Activated CD4-positive, alpha-beta memory T cell treated with anti-CD3 and anti-CD28 coated beads, Interleukin-2, amount 10 ng/mL, durations not matched to agents 7 days and 5 days (primary cell): ENCODE measurements at places on chromosomes 1 and 21. TPM values are rescaled to one million over a fixed set of nuclear protein-coding genes. Genes with fewer than 3 reads are reported as not detected.

- no peak overlapping the region for H3K4me3 ChIP-seq
- H3K27me3 ChIP-seq, result no peaks in the 10 kb centered on the region
- H3K4me1 ChIP-seq, result no peaks in the 10 kb centered on the region
- DNase-seq, result no peak
- H3K36me3 ChIP-seq, result no peaks in the 10 kb centered on the region
Observed at GRCh38 chr1:71413441-71414175, 332.8 kb upstream of the ZRANB2 start.

DNA sequence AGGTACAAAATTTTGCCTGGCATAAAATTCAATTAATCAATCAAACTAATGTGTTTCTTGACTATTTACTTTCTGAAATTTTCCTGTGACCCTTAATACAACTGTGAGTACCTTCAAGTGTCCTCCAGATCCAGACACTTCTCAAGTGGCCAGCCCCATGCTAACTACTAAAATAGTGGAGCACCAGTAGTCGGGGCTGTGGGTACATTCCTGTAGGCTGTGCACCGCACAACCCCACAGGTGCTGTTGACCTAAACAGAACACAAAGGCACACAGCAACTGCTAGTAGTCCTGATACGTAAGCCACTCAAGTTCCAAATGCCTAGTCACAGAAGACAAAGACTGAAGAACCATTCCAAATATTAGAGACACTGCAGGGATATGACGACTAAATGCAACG lies 36.6 kb downstream of the TMEM50B start:
- H3K4me1 ChIP-seq, result peaks cover 4% of the 10 kb centered on the region
- H3K27me3 ChIP-seq, result no peaks in the 10 kb centered on the region
- H3K36me3 ChIP-seq, result peaks cover 6% of the 10 kb centered on the region
- H3K27ac ChIP-seq, result no peak overlapping the region
- DNase-seq, result no peak
- no peak overlapping the region for H3K4me3 ChIP-seq

The MIXL1 gene
- total RNA-seq, result not detected

GRCh38 chr21:40634141-40634540 lies 212.8 kb downstream of the DSCAM start:
- H3K36me3 ChIP-seq, result no peaks in the 10 kb centered on the region
- H3K4me3 ChIP-seq, result no peak overlapping the region
- no peaks in the 10 kb centered on the region for H3K27me3 ChIP-seq
- H3K4me1 ChIP-seq, result no peaks in the 10 kb centered on the region
- H3K27ac ChIP-seq, result no peak overlapping the region

The POU3F1 gene
- not detected for total RNA-seq

The CITED4 gene
- total RNA-seq, result 6.9 TPM

- no peaks in the 10 kb centered on the region for H3K36me3 ChIP-seq
- H3K27me3 ChIP-seq, result no peaks in the 10 kb centered on the region
- DNase-seq, result no peak
- no peak overlapping the region for H3K27ac ChIP-seq
Observed at GRCh38 chr1:221180704-221181368, 301.6 kb downstream of the HLX start.

The MAP3K7CL gene
- total RNA-seq, result 6.7 TPM

DNA sequence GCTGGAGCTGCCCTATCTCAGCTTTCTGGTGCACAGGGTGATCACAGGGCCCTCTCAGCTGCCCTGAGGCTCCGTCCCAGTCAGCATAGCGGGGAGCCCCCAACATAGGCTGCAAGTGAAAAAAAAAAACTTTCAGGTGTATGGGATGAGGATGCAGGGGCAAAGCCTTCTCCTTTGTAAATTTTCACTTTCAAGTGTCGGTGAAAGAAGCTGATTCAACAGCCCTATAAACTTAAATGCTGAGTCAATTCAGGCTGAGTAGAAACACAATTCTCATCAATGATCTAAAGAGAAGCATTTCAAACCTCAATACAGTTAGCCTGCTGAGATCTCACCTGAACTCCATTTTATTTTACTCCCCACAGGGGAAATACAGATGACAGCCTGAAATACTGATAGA lies 171.2 kb downstream of the SEC16B start:
- H3K27me3 ChIP-seq, result no peaks in the 10 kb centered on the region
- no peaks in the 10 kb centered on the region for H3K4me1 ChIP-seq
- no peak for DNase-seq
- H3K36me3 ChIP-seq, result no peaks in the 10 kb centered on the region
- H3K27ac ChIP-seq, result no peak overlapping the region
- no peak overlapping the region for H3K4me3 ChIP-seq

The CNKSR1 gene
- total RNA-seq, result 5.3 TPM

DNA sequence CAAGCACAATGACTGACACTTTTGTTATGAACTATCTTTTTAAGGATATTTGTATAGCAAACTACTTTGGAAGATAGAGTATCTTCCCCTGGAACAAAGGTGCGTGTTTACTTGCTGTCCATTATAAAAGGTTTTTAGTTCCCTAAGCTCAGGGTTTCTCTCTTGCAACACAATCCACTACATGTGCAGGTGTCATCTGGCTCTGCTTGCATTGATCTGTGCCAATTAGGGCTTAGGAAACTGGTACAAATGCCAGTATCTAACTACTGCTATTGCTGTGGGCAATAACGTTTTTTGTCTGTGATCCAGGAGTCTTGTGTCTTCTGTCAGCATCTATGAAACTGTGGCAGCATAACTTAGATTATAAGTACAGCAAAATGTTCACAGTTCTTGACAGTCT lies 68.3 kb upstream of the ABCD3 start:
- no peak overlapping the region for H3K4me3 ChIP-seq

DNA sequence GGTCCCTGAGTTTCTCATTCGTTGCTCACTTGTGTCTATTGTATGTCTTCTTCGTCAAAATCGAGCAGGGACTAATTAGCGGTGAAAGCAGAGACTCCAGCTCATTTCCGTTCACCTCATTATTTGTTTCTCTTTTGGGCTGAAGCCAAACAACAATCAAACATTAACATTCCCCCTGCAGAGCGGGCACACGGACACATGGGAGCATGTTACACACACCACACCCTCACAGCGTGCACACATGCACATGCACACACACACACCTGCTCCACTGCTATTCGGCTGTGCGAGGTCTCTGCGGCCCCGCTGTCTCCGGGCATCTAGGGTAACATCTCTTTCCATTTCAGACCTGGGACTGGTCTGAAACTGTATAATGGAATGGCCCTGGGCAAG lies 58.5 kb upstream of the LRRC8D start:
- H3K36me3 ChIP-seq, result peaks cover 12% of the 10 kb centered on the region
- peaks cover 66% of the 10 kb centered on the region for H3K4me1 ChIP-seq
- peak overlapping the region; percentile 75 for H3K27ac ChIP-seq
- peaks cover 1% of the 10 kb centered on the region for H3K27me3 ChIP-seq
- no peak for DNase-seq
- peak overlapping the region; percentile 78 for H3K4me3 ChIP-seq

DNA sequence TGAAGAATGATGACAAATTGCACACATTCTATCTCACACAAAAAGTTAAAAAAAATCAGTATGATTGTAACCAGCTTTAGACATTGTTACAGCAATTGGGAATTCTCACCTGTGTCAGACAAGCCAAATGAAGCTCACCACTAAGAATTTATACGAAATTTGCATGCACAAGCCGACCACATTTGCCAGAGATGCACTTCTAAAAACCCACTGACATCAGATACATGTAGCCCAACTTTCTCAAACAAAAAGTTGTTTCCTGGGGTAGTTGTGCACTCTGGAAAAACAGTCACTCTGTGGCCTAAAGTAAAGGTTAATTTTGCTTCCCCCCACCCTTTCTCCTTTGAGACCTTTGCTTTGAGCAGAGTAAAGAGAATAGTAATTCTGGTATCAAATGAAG lies 67.9 kb upstream of the IL12RB2 start:
- no peak overlapping the region for H3K4me3 ChIP-seq
- H3K27me3 ChIP-seq, result no peaks in the 10 kb centered on the region
- peaks cover 3% of the 10 kb centered on the region for H3K4me1 ChIP-seq

GRCh38 chr1:166489356-166489669 lies 322.5 kb upstream of the FAM78B start:
- no peak for DNase-seq
- H3K36me3 ChIP-seq, result no peaks in the 10 kb centered on the region
- H3K27me3 ChIP-seq, result no peaks in the 10 kb centered on the region
- no peak overlapping the region for H3K4me3 ChIP-seq
- no peak overlapping the region for H3K27ac ChIP-seq

DNA sequence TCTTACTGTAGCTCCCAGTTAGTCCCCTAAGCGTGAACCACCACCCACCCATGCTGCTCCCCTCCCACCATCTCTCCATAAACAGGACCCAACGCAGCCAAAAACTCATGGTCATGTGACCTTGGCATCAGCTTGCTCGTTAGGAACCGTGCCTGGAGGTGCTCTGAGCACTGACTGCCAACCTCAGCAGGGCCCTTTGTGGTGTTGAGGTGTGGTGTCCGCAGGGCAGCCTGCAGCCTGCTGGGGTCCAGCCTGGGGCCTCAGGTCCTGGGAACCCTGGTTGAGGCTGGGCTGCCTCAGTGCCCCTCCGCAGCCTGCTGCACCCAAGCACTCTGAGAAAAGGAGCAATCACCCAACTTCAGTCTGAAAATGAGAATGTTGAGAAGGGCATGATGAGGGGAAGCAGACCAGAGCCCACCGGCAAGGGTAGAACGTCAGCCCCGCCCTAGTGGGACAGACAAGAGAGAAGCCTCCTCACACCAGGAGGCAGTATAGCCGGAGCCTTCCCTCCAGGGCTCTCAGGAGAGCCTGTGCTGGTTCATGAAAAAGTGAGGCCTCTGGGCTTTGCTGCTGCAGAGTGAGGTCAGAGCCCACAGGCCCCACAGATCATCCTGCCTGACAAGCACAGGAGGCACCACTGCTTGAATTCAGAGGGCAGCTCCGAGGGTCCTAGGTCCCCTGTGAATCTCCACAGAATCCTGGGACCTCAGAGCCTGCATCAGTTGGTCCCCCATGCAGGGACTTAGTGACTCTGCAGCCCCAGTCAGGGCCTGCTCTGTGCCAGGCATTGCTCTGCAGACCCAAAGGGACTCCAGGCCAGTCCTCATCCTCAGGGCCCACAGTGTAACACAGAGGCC lies 4.9 kb upstream of the COL6A2 start:
- no peak overlapping the region for H3K27ac ChIP-seq
- no peak overlapping the region for H3K4me3 ChIP-seq
- peak; percentile 4 for DNase-seq
- no peaks in the 10 kb centered on the region for H3K36me3 ChIP-seq

DNA sequence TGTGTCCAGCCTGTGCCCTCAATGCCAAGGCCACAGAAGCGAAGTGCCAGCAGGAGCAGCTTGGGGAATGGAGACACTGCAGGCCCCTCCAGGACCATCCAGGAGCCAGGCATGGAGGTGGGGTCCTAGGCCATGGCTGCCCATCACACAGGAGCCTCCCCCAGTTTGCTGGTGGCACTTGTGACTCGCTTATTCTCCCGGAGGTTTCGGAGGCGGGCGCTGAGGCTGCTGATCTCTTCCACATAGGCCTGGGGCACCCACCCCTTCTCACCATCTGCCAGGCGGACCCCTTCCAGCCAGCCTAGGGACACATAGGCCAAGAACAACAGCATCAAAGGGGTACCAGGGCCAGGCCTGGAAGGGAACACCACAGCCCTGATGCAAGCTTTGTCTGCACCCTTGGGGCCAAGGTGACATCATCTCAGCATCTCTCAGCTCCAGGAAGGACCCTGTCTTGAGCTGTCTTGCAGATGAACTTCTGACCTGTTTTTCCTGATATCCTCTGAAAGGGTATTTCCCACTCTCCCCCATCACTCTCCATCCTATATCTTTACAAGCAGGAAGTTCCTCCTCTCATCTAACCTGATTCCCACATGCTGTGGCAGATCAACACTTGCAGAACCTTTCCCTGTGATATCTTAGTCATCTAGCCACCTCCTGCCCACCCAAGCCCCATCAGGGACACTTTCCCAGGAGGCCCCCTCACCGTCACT lies 13.9 kb downstream of the ARHGEF19 start:
- DNase-seq, result no peak
- H3K27ac ChIP-seq, result peak overlapping the region; percentile 8
- H3K4me3 ChIP-seq, result no peak overlapping the region

The SPRR2G gene
- total RNA-seq, result not detected

The UTS2 gene
- total RNA-seq, result 1.1 TPM

- no peak for DNase-seq
- no peak overlapping the region for H3K4me3 ChIP-seq
- H3K27ac ChIP-seq, result no peak overlapping the region
- no peaks in the 10 kb centered on the region for H3K27me3 ChIP-seq
- peaks cover 13% of the 10 kb centered on the region for H3K36me3 ChIP-seq
- no peaks in the 10 kb centered on the region for H3K4me1 ChIP-seq
Observed at GRCh38 chr1:97674517-97674916, 246.3 kb downstream of the DPYD start.

GRCh38 chr1:74689621-74690363 lies 16.2 kb upstream of the ERICH3 start:
- no peak overlapping the region for H3K27ac ChIP-seq
- H3K4me1 ChIP-seq, result no peaks in the 10 kb centered on the region
- no peak overlapping the region for H3K4me3 ChIP-seq
- peak; percentile 33 for DNase-seq
- no peaks in the 10 kb centered on the region for H3K36me3 ChIP-seq
- H3K27me3 ChIP-seq, result peaks cover 4% of the 10 kb centered on the region

- DNase-seq, result no peak
Observed at GRCh38 chr1:64121766-64122385, 81.5 kb upstream of the UBE2U start.

- H3K27ac ChIP-seq, result peak overlapping the region; percentile 44
- no peak overlapping the region for H3K4me3 ChIP-seq
- no peaks in the 10 kb centered on the region for H3K27me3 ChIP-seq
- H3K36me3 ChIP-seq, result peaks cover 8% of the 10 kb centered on the region
Observed at GRCh38 chr1:19393046-19393445, 80.9 kb downstream of the SLC66A1 start.

- DNase-seq, result no peak
- H3K4me1 ChIP-seq, result no peaks in the 10 kb centered on the region
- no peak overlapping the region for H3K27ac ChIP-seq
- H3K4me3 ChIP-seq, result no peak overlapping the region
- H3K27me3 ChIP-seq, result no peaks in the 10 kb centered on the region
Observed at GRCh38 chr1:186532466-186532865, 71.6 kb upstream of the PDC start.

DNA sequence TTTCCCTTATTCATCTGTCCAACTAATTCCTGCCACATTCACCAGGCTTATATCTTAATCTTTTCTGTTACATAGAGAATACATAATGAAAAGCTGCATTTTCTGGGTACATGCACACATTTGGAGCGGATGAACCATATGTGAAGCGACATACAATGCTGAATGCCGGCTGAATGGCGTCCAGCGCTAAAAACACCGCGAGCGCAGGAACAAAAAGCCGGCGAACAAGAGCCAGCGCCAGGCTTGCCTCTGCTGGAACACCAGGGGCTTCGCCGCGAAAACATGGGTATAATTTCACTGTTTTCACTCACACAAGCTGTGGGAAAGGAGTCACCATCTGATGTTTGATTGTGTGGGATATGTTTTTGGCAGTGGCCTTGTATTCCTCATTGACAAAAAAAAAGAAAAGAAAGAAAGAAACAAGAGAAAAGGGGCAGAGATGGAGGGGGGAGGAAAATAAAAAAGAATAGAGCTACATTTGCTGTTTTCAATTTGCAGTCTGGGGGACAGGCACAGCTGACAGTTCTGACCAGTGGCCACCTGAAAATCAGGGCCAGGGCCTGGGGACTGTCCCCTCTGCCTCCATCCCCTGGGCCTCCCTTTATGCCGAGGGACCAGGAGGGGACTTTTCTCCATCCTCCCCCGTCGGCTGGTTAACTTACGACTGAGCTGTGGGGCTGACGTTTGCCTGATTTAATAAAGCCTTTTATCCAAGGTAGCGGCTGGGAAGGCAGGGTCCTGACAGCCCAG lies 70.2 kb upstream of the OLIG2 start:
- H3K27ac ChIP-seq, result no peak overlapping the region
- DNase-seq, result no peak
- no peaks in the 10 kb centered on the region for H3K4me1 ChIP-seq
- peaks cover 64% of the 10 kb centered on the region for H3K27me3 ChIP-seq
- no peaks in the 10 kb centered on the region for H3K36me3 ChIP-seq
